ENCODE measurements at places on chromosomes 5 and 9.

GRCh38 chr9:14994738-14995137 is 84.5 kb upstream of the FREM1 start:
- no peak for DNase-seq

DNA sequence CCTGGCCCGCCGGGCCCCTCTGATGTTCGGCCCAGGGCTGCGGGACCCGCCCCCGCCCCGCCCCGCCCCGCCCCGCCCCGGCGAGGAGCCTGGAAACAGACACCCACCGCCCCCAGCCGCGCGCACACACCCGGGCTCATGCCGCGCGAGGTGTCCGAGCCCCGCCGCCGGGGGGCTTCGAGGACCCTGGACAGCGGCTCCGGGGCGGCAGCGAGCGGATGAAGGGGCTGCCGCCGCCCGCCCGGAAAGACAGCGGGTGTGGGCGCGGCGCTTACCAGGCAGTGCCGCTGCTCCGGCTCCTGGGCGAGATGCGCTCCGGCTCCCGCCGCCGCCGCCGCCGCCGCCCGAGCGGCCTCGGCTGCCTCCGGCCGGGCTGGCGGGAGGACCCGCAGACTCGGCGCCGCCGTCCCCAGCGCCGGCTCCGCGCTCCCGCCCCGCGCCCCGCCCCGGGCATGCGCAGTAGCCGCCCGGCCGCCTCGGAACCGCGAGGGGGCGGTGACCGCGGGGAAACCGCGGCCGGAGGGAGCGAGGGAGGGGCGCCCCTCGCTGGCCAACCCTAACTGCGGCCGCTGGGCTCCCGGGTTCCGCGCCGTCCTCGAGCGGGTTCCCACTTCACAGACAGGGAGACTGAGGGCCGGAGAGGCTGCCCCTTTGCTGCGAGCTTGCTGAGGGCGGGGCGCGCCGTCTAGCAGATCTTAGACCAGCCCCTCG is at the start of gene GPRIN1:
Gene GPRIN1, minus strand, starts transcription at position 433 of the 711 bp plus-strand sequence. CDS start 10,322 bp downstream, outside the sequence.
- peak; percentile 78 for DNase-seq

DNA sequence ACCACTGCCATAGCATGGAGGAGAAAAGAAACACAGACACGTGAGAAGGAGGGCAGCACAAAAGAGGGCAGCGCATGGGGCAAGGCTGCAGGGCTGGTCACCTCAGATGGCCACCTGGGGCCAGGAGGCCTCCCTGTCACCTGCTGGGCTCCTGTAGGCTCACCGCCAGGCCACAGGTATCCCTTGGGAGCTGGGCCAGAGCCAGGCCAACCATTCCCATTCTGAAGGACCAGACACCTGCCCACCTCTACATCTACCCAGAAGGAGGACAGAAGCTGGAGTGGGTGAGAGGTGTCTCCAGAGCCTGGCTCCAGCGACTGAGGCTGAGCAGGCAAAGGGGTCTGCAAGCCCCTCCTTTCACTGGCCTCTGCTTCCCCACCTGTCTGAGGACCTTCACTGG is 103.1 kb downstream of the PAX5 start:
- no peak for DNase-seq

DNA sequence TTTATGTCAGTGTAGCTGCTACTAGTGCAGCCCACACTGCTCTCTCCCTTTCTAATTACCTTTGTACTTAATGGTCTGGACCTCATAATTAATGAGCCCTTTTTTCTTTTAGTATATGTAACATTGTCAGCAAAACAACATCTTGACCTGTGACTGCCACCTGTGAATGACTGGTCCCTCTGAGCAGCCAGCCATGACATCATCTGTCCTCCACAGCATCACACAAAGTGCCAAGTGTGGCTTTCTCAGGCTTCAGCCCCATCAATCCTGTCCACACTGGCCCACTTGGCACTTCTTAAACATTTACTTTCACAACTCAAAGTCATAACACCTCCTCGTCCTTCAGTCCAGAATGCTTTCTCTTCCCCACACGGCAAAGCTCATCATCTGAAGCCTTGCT is 104.7 kb downstream of the GPR21 start:
- DNase-seq: no peak

DNA sequence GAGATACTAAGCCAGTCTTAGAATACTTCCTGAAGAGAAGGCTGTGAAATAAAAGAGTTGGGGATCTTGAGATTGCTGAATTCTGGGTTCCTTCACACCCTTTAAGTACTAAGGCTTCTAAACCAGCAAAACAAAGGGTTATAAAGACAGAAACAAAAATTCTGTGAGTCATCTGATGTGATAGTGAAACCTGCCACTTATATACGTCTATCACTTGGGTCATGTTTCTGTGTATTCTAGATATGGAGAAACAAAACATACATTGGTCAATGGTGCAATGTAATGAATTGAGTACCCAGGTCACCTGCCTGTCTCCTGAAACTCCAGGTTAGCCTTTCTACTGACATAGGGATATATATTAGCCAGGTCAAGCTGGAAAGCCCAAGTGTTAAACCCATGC is 319.3 kb upstream of the GRAMD2B start:
- no peak for DNase-seq

GRCh38 chr5:146588331-146589027 is 72.5 kb upstream of the GPR151 start:
- DNase-seq: no peak

Data from femur (tissue), 1 donor.